ENCODE measurements at places on chromosomes 6 and 20.

DNA sequence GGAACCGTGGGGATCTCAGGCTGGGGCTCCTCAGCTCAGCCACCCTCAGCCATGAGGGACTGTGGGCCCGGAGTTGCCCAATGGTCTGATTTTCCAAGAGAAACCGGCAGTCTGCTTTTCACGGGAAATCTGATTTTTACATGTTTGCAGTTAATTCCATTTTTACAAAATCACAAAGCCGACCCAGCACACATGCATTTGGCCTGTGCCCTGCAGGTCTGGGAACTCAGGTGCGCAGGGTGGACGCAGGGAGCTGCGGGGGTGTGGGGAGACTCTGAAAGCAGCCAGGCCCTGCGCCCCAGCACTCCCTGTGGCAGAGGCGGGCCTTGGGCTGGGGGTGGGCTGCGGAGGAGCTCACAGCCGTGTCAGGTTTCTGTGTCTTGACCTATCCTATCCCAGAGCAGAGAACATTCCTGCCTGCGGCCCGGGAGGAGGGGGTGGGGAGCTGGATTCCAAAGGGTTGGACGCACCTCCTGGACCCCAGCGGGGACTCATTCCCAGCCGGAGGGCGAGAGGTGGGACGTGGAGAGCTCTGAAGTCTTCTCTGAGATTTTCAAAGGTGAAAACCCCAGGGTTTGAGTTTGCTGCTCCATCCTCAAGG, 60.6 kb downstream of the ADNP start:
- no peak for DNase-seq

DNA sequence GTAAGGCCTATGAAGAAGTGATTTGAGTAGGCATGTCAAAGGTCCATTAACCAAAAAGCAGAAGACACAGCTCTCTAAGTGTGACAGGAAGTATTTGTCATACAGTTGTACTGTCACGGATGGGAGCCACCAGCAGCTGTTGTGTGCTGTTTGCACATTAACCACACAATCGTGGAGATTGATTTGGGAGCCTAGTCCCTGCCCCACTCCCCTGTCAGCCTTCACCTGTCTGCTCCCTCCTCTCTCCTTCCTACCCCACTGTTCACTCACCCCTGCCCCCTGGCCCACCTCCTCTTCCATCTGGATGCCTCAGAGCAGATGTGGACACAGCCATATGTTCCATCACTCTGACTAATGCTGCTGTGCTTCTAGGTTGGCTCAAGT, 124.7 kb upstream of the SPACA1 start:
- DNase-seq = no peak

DNA sequence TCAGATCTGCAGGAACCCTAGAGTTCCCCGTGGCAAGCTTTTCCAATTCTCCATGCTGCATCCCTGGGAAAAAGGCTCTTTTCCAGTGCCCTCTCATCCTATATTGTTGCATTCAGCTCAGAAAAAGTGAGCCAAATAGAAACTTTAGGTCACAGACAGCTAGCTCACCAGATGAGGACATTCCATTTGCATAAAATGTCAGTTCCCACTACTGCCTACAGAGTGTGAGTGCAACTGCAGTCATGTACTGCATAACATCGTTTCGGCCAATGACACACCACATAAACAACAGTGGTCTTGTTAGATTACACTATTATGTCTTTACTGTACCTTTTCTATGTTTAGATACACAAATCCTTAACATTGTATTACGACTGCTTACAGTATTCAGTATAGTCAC, 8.6 kb downstream of the HS3ST5 start:
- DNase-seq = no peak

DNA sequence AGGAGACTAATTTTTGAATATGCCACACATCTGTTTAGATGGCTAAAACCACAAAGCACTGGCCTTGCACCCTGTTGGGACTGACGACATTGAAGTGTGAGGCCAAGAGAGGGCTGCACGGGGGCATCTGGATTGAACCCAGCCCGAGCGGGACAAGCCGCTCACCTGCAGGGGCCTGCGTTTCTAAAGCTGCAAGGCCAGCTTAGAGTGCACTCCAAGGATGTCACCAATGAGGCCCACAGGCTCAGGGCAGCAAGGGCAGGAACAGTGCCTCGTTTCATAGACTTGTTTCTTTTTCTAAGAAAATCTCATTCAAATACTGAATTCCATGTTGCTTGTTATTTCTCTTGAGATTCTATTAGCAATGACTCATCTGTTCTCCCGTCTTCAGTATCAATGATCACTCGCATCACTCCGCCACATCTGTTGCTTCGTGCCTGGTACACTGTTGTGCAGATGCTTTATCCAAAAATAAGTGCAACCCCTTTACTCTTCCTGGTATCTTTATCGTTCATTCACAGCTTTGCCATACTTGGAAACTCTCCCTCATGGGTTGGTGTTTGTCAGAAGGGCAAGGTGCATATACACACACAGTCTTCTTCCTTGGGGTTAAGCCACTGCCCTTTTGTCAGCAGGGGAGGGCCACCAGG, 120.1 kb downstream of the IRF4 start:
- DNase-seq = no peak

DNA sequence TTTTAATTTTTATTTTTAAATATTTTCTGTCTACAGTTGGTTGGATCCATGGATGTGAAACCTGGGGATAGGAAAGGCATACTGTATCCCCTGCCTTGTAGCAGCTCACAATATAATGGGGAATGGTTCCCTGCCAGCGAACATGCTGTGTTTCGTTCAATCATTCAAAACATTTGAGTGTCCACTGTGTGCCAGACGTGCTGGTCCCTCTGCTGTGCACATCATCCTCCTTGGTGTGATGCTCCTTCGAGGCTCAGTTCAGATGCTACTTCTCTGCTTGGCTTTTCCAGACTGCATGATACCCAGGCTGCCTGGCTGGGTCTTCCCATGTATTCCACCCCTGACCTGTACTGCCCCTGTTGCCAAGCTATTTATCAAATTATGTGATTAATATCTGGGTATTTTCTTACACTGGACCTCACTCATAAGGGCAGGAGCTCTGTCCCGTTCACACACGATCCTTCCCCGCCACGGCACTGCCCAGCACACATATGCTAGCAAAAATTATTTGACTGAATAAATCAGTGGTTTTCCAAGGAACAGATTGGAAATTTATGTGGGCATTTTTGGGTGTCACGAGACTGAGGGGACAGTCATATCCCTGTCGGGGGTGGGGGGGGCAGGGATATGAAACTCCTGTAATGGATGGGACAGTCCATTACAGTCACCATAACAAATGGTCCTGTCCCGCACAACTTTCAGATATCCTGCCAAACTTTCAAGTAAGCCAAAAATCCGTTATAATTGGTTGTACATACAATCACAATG, 4.9 kb downstream of the SDCBP2 start:
- no peak for DNase-seq

GRCh38 chr6:88365656-88366055, 199.5 kb upstream of the CNR1 start:
- DNase-seq = no peak

DNA sequence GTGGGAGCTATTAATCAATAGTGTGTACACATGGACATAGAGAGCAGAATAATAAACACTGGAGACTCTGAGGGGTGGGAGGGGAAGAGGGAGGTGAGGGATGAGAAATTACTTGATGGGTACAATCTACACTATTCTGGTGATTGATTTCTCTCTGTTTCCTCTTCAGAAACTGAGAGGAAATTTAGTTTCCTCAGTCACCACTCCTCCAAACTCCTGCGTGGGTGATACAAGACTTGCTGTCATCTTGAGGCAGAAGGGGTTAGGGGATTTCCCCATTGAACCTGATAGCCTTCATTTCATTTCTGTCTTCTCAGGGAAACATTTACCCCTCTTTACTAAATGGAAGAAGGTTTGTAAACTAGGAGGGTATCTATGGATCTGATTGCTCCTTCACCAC, 84.3 kb upstream of the ESR1 start:
- DNase-seq = peak; percentile 9

GRCh38 chr20:57589728-57590484, 29.0 kb downstream of the PCK1 start:
- no peak for DNase-seq

- no peak for DNase-seq
Observed at GRCh38 chr6:158762787-158763433, 56.3 kb downstream of the EZR start.

GRCh38 chr6:40912158-40912946, 126.7 kb downstream of the UNC5CL start:
- no peak for DNase-seq

- peak; percentile 50 for DNase-seq
Observed at GRCh38 chr6:32668226-32668747, 1.8 kb upstream of the HLA-DQB1 start.

- DNase-seq = no peak
Observed at GRCh38 chr6:75609639-75610590, 8.2 kb downstream of the SENP6 start.

DNA sequence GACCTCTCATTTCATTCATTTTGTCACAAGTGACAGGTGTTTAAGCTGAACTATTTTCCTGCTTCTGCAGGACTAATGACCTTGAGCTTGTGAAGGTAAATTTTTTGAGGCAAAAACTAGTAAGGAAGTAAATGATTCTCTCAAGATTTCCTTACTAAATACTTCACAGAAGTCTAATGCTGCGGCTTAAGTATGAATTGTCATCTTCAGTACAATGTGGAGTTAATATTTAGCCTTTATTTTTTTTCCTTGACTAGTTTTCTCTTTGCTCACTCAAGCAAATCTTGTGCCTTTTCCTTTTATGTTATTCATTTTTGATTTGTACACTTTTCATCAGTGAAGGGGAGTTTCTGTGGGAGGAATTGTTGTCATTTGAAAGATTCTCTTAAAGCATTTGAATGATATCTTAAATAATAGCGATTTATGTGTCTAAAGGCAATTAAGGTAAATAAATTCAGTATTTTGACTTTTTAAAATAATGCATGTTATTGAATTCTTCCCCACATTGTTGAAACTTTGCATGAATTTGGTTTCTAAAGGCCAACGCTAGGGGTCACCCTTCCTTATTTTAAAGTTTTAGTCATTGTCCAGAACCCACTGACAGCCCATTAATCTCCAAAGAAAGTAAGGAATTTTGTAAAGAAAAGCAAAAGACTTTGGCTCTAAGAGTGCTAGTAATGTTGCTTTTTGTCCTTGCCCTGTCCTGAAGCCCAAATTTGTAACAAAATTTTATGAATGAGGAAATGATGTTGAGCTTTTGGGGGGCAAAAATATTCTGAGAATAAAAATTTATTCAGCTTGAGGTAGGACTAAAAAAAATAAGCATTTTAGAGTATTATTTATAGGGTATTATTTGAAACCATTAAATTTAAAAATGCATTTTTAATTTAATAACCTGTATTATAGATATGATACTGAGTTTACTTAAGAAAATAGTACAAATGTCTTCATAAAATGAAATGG, 157.4 kb upstream of the LAMA2 start:
- peak; percentile 5 for DNase-seq

DNA sequence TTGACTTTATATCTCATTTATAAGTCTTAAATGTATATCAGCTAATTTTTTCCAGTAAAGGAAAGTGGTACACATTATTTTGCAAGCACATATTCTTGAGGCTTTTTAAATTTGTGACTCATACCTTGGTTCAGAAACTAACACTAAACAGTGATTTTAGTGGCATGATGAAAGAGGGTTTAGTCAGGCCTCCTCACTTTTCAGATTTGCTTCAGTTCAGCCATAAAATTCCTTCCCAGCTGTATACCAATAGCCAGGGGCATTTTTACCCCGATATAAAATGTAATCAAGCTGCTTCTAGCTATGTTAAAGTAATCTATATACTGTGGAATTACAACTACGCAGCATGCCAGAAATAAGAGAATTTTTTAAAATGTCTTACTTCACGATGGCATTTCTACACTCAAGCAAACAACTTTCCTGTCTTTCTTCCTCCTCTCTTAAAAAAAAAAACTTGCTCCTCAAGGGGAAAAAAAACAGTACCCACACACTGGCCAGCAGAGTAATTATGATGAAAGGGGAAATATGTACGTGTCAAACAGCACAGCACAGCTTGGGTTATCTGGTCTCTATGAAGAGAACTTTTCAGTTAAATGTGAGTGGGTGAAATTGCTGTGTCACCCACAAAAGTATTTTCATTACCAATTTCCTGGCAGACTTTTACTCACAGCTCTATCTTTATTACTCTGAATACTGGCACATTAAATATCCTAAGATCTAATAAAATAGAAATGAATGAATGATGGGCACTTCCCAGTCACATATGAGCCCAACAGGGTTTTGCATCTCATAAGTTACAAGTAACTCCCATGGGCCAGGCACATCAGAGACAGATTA, 244.8 kb upstream of the TENT5A start:
- no peak for DNase-seq

- DNase-seq = no peak
Observed at GRCh38 chr6:81253821-81254220, 498.7 kb downstream of the TENT5A start.

DNA sequence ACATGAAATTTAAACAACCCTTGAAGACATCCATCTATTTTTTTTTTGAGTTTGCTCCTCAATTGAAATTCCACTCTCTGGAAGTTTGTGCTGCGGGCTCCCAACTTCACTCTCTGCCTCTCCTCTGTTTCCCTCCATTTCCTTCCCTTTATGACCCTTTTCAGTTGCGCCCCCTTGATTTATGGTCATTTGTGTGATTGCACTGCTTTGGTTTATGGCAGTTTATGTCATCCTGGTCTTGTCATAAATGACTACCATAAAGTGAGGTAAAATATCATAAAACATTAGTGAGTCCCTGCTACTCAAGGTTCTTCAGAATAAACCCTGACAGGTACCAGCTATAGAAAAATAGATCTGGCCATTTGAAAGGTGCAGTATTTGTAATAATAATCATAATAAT, 348.3 kb upstream of the ZFP64 start:
- DNase-seq = no peak

- DNase-seq = no peak
Observed at GRCh38 chr6:69917834-69918233, 51.5 kb downstream of the COL19A1 start.

DNA sequence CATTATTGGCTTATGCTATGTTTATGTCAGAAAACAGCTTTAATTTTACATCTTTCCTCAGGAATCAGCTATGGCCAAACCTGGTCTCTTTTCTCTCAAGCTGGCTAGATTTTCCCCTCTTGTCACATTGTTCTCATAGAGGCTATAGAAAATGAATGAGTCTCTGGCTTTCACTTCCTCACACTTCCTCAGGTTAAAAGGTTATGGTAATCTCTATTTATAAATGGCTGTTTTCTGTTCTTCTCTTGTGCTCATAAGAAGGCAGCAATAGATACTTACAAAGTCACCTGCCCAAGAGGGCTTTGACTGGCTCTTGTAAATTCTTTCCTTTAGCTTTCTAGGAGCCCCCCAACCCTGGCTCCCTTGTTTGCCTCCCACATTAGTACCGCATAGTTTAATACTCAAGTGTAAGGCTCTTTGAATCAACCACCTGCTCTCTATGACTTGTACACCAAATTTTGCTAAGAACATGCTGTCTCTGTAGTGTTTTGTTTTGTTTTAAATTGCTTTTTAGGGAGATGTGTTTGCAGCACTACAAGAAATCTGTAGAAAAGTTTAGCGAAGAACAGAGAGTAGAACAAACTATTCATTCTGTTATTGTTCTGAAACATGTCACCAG, 897.4 kb upstream of the CITED2 start:
- DNase-seq = no peak
